Endothelial cell (in vitro differentiated cells): ENCODE measurements at places on chromosomes 5 and 9.

DNA sequence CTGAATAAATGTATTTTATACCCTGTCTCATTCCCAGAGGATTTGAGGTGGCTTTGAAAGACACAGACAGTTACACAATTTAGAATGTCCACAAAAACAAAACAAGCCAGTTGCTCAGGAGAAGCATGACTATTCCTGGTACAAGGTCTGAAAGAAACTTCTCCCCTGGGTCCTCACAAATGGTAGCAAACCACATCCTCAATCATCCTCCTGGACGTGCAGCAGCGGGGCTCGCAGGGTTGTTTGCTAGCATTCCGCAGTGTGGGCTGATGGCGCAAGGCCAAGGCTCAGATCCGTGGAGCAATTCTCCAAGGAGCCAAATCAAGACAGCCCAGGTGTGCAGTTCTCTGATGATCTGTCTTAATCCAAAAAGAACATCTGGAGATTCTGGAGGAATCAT, 210.3 kb downstream of the ACTL7B start:
- DNase-seq, result no peak

GRCh38 chr9:88819476-88819875, 171.8 kb upstream of the S1PR3 start:
- no peak for DNase-seq

DNA sequence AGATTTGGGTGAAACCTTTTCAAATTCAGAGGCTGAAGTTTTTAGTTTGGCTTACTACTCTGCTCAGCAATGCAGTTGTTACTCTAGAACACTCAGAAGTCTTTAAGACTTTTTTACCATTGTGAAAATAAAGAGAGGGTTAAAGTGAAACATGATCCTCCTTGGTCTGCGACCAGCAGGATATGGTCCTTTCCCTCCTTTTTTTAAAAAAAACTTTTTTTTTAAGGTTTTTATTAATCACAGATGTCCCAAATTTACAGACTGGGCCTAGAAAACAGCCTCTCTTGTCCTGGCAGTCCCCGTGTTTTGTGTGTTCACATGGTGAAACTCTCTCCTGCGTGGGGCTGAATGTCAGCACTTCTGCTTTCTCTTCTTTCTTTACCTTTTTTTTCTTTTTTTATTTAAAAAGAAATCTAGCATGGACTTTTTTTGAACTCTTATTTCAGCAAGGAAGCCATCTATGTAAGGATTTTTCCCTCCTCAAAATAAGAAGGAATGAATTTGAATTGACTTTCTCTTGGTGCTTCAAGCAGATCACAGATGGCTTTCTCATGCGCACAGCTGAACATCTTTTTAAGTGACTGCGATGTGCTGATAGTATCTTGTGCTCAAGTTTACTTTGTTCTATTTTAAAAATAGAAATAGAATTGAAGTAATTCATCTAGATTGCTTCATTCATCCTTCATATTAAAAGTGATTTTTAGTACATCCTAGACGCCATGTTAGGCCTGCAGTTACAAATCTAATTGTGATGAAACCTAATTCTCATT, 128.7 kb upstream of the OTULINL start:
- no peak for DNase-seq

- DNase-seq, result no peak
Measured at GRCh38 chr5:149302641-149303040, 31.0 kb downstream of the AFAP1L1 start.

GRCh38 chr5:73605223-73606087, 20.5 kb upstream of the ARHGEF28 start:
- DNase-seq, result no peak

DNA sequence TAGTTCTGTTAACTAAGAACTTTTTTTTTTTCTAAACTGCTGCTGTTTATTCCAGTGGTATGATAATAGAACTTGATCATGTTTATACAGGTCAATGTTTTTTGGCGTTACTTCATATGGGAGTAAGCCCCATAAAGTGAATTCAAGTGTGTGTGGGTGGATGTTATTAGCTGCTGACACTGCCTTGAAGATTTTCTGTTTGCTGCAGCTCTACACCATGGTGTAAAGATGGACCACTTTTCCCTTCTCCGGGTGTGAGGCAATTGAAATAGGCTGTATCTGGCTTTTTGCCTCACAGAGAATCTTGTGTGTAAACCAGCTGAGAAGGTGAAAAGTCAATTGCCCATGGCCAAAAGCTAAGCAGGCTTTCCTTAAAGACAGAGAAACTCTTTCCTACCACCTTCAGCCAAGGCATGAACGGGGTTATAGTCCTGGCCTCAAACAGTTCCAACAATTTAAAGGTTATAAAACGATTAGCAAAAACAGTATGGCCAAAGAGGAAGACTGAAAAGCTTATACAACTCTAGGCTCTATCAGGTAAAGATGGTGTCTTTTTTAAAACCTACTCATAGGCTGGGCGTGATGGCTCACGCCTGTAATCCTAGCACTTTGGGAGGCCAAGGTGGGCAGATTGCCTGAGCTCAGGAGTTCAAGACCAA, 33.9 kb upstream of the ABCA1 start:
- no peak for DNase-seq

DNA sequence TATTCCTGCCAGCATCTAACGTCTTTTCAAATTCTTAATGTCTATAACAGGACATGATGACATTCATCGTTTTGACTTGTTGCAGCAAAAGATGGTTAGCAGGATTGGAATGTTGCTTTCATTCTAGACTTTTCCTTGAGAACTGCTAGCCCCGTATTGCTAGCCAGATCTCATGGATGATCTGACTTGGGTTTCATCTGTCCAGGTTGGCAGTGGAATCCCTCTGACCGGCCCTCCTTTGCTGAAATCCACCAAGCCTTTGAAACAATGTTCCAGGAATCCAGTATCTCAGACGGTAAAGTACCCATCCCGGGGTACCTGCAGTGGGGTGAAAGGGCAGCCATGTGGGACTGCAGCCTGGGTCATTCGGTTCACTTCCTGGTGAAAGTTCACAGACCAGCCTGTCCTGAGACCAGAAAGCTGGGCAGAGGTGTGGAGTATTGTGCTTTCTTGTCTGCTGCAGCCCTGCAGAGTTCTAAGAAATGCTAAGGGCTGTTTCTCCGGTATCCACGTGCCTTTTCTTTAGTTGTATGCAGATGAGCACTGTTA, 16.7 kb downstream of the QRFP start:
- DNase-seq, result no peak

- DNase-seq, result no peak
Measured at GRCh38 chr9:92616199-92616641, 53.7 kb downstream of the IPPK start.

GRCh38 chr5:115132465-115132864, 37.2 kb downstream of the TRIM36 start:
- no peak for DNase-seq

- DNase-seq, result no peak
Measured at GRCh38 chr9:136937186-136938001, 7.1 kb downstream of the FBXW5 start.

- DNase-seq, result peak; percentile 18
Measured at GRCh38 chr5:138900281-138900965, 25.3 kb upstream of the LRRTM2 start.

DNA sequence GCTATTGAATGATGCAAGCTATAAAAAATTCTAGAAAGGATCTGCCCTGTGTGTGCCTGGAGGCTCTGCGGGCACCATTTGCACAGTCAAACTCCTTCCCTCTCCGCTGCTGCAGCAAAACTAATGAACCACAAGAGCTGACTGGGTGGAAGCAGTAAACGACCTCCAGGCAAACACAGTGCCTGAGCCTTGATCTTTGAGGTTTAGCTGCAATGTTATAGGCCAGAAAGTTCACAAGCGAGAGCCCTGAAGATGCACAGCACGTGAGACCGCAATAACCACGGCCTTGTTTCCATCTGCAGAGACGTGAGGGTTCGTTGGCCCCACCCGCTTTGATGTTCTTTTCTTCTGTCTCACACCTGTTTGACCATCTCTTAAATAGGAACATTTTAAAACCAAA, 69.2 kb upstream of the S1PR3 start:
- DNase-seq, result no peak

DNA sequence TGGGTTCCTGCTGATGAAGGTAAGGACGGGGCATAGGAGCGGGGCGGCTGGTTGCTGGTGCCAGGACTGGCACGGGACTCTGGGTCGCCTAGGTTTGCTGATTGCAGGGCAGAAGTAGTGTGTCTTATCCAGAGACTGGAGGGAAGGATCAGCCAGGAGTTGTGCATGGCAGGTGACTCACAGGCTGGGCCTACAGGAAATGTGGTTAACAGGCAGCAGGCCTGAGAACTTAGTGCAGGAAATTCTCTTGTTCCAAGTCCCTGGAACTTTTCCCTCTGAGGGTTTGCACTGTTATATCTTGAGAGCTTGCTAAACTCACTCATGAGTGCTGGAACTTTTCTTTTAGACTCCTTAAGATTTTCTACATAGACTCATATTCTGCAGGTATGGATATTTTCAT, 95.1 kb downstream of the ANXA2R start:
- DNase-seq, result peak; percentile 39

DNA sequence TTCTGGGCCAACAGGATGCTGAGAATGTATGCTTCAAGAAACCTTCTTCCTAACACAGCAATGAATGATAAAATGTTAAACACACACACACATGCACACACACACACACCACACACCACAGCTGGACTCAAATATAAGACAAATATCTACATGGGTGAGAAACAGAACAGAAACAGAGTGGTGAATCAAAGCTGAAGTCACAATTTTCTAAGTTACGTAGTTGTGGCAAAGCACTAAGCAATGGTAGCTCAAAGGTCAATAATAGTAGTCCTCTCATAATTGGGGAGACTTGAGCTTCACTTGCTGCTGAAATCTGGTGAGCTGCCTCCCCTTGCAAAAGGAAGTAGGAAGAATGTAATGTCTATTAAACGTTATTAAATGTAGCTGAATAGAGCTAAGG, 33.7 kb upstream of the ITGA1 start:
- no peak for DNase-seq

DNA sequence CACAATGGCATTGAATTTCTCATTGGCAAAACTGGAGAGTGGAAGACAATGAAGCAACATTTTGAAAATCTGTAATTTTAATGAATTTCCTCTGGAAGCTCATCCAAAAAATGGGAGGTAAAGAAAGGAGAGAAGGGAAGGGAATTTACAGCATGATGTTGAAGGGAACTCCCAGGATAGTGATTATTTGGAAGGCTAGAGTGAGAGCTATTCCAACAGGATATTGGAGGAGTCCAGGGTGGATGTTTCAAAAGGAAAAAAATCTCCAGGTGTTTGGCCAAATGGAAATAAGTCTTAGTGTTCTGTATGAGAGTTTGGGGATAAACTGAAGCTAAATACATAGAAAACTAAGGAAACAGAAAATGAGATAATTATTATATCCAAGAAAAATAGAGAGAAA, 106.2 kb downstream of the IZUMO3 start:
- no peak for DNase-seq

- no peak for DNase-seq
Measured at GRCh38 chr5:161676103-161676502, 9.4 kb upstream of the GABRA6 start.

- DNase-seq, result no peak
Measured at GRCh38 chr5:6961123-6961522, 247.9 kb downstream of the TENT4A start.

DNA sequence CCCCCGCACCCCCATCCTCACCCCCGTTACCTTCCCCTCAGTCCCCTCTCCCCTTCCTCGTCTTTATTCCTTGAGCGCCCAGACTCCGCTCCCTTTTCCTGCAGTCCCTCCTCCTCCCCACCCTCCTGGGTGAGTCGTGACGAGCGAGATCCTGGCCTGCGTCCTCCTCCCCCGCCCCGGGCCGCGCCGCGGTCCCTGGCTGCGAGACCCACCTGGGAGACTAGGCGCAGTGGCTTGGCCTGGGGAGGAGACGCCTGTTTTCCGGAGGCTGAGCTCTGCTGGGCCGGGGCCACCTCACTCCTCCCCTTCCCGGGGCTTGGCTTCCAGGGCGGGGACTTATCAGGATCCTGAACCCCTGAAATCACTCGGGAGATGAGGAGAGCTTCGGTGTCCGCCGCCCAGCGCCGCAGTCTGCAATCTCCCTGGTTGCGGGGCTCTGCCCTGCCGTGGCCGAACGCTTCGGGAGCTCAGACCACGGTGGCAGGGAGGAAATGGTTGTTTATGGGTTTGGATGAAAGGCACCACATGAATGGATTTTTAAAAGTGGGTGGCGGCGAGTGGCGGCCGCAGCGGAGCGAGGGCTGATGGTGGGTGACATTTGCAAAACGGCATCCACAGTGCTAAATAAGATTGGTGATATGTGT, 984 bp downstream of the STXBP1 start:
- DNase-seq, result peak; percentile 65

DNA sequence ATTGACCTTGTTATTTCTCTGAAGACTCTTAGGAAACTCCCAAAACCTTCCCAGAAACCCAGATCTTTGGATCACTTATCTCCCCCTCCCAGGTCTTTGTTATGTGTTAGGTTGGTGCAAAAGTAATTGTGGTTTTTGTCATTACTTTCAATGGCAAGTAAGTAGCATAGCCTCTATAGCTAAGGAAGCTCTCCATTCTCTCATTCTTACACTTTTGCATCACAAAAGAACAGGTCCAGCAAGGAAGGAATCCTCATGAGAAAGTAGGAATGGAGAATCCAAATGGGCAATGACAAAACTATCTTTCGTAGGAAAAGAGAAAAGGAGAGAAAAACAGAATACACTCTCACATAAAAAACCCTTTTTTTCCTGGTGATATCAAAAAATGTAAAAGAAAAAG, 81.3 kb upstream of the ELAVL2 start:
- no peak for DNase-seq

DNA sequence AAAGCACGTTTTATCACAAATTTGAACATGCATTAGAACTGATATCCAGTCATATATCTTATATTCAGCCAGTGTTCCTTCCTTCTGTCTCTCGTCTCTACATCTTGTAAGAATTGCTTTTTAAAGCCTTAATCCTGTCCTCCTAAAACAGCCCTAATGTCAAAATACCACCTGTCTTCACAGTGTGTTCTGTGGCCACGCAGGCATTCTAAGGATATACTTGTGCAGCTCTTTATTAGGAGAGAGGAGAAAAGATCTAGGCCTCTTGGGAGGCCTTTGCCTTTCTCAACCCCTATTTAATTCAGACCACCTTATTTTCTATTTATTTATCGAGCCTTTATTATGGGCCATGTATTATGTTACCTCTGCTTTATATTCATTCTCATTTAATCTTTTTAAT, 78.3 kb downstream of the MAN2A1 start:
- no peak for DNase-seq

DNA sequence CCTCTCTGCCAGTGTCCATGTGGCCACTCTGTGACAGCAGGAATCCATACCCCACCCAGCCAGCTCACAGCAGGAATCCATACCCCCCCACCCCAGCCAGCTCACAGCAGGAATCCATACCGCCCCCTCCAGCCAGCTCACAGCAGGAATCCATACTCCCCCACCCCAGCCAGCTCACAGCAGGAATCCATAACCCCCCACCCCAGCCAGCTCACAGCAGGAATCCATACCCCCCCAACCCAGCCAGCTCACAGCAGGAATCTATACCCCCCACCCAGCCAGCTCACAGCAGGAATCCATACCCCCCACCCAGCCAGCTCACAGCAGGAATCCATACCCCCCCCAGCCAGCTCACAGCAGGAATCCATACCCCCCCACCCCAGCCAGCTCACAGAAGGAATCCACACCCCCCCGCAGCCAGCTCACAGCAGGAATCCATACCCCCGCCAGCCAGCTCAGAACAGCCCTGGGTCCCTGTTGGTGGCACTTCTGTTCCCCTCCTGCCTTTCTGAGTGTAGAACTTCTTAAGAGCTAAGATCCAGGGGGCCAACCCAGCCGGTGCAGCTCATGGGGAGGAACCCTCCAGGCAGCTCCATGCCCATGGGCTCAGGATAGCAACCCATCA, 8.4 kb upstream of the RXRA start:
- no peak for DNase-seq
